Spleen (tissue), 13 donors: ENCODE measurements at places on chromosomes 4 and X. TPM values are rescaled to one million over a fixed set of nuclear protein-coding genes. Genes with fewer than 3 reads are reported as not detected.

- H3K27me3 ChIP-seq, result peaks cover under 1% of the 10 kb centered on the region
- H3K36me3 ChIP-seq, result no peaks in the 10 kb centered on the region
- no peaks in the 10 kb centered on the region for H3K4me1 ChIP-seq
- no peak overlapping the region for H3K27ac ChIP-seq
These were observed 8.0 kb downstream of the ARHGEF38 start for GRCh38 chr4:105560421-105560848.

Gene TRIM61
- 1.7 TPM for total RNA-seq

Gene FGFR3
- 3.1 TPM for total RNA-seq

Gene PRICKLE3
- total RNA-seq, result 12.8 TPM

DNA sequence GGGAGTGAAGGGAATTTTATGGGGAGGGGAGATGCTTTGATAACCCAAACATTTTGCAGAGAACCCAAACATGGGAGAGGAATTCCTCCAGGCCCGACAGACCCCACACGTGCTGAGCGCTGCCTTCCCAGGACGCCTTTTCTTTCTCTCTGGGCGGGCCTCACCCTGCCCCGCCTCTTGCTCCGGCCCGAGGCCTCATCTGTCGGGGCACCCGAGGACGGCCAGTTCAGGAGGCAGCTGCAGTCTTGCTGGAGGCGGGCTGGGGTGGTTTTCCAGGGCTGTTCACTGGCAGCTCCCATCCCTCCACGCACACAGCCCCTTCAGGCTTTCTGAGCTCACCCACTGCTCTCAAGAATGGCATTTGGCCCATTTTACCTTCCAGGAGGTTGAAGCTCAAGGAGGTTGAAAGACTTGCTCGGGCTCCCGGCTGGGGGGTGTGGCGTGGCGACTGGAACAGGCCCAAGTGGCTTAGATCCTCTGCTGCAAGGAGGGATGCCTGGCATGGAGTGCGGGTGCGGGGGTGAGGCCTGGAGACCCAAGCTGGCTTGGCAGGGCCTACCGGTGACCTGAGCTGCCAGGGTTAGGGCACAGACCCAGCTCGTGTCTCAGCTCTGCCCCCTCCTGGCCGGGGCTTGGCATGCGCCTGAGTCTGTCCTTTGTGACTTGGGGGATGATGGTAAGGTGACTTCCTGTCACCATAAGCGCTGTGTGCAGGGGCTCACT is 99.2 kb downstream of the PSAPL1 start:
- peak; percentile 80 for DNase-seq
- H3K27ac ChIP-seq, result no peak overlapping the region
- no peaks in the 10 kb centered on the region for H3K4me1 ChIP-seq

DNA sequence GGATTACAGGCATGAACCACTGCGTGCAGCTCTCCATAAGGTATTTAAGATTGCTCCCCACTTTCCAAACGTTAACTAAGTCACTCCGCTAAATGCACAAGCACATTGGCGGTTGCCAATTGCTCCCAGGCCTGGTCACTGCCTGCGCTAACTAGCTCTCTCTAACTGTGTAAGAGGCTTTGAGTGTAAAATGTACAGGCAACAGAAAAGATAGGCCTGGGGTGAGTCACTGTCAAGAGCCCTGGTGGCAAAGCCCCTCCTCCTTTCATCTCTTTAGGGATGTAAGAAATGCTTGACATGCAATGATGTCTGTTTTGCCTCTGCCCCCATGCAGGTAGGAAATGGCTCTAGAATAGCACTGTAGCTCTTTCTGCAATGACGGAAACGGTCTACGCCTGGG is 329.7 kb upstream of the GATB start:
- DNase-seq, result no peak
- H3K4me3 ChIP-seq, result no peak overlapping the region
- no peaks in the 10 kb centered on the region for H3K36me3 ChIP-seq
- no peaks in the 10 kb centered on the region for H3K27me3 ChIP-seq
- no peaks in the 10 kb centered on the region for H3K4me1 ChIP-seq
- no peak overlapping the region for H3K27ac ChIP-seq

- H3K4me3 ChIP-seq, result no peak overlapping the region
- DNase-seq, result no peak
- H3K4me1 ChIP-seq, result no peaks in the 10 kb centered on the region
- H3K36me3 ChIP-seq, result no peaks in the 10 kb centered on the region
These were observed 156.1 kb downstream of the FRAS1 start for GRCh38 chr4:78213218-78213617.

DNA sequence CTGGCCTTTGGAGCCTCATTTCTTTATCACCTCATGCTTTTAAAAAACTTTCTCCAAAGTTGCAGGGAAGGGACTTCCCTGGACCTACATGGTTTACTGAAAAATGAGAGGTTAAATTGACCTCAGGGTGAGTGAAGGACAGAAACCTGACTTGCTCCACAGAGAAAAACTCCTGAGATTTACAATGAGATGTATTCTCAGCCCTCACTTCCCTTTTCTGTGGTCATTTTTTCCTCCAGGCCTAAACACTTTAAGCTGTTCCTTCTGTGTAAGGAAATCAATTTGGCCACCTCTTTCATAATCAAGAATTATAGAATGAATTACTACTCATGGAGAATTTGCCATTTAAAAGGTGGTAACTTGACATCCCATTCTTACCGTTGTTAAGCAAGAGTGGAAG is 77.9 kb downstream of the HPGD start:
- H3K4me1 ChIP-seq, result no peaks in the 10 kb centered on the region
- no peak overlapping the region for H3K4me3 ChIP-seq
- H3K27me3 ChIP-seq, result no peaks in the 10 kb centered on the region
- no peak overlapping the region for H3K27ac ChIP-seq
- no peak for DNase-seq
